Amygdala (tissue), 56 donors: ENCODE measurements at places on chromosomes 6 and 20.

DNA sequence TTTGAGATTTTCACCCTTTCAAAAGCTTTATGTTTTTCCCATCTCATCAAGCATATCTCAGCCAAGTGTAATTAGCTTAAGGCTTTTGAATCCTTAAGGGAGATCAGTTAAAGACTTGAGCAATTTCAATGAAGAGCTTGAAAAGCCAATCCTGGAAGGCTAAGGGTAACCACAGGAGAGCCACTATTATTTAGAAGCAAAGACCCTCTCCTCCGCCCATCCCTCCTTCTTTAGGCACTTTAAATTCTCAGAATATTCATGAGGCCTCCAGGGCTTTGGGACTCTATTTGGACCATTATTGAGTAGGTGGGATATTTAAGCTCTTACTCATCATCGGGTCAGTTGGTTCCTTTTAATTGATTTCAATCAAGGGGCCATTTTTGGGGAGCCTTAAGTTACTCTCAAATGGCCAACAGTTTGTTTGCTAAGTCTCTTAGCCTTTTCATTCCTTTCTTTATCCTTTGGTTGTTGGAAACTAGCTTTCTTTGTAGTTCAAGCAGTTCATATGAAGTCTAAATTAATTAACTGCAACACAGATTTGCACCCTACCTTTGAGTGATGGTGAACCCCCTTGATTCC, 567.2 kb downstream of the KIF16B start:
- DNase-seq = no peak

GRCh38 chr6:79396625-79397024, 140.6 kb downstream of the LCA5 start:
- DNase-seq = no peak

- peak; percentile 14 for DNase-seq
Observed at GRCh38 chr20:2451939-2452732, 18.5 kb downstream of the SNRPB start.

- DNase-seq = no peak
Observed at GRCh38 chr6:156166093-156166492, 611.1 kb upstream of the ARID1B start.

GRCh38 chr6:64258752-64259151, 623.1 kb downstream of the PHF3 start:
- no peak for DNase-seq

- no peak for DNase-seq
Observed at GRCh38 chr6:82076916-82077315, 170.6 kb downstream of the IBTK start.

DNA sequence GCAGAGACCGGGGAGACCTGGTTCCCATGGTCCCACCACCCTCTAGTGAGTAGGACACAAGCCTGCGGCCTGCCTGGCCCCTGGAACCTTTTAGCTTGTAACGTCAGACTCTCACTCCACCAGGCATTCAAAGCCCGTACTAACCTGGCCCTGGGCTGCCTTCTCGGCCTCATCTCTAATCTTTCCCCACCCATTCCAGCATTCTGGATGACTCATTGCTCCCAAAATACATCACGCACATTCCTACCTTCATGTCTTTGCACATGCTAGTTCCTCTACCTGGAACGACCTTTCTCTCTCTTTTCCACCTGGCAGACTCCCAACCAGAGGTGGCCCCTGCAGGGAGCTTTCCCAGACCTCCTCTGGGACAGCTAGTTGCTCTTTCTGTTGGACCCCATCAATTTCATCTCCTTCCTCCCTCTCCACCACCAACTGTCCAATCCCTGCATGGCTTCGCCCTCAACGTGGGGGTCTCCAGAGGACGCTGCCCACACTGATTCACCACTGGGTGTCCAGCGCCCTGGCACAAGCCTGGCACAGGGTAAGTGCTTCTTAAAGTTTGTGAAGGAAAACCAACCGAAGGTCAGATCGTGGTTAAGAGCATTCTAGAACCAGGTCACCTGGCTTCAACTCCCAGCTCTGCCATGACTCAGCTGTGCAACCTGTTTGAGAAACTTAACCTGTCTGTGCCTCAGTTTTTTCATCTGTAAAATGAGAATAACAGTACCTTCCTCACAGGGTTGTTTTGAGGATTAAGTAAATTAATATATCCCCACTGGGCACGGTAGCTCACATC, 35.2 kb downstream of the JPH2 start:
- no peak for DNase-seq

- DNase-seq = no peak
Observed at GRCh38 chr6:43020847-43021246, 576 bp upstream of the RRP36 start.

DNA sequence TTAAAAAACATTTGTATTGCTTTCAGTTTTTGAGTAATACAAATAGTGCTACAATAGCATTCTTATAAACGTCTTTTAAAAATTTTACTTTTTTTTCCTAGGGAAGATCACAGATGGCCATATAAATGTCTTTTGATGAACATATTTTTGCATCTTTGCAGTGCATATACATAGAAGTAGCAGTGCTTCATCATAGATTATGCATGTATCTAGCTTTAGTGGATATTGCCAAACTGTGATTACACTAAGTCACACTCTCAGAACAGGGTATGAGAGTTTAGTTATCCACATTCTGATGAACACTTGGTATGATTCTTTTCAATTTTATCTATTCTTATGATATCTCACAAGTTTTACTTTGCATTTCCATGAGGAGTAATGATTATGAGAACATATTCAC, 99.8 kb upstream of the ASCC3 start:
- DNase-seq = no peak

- no peak for DNase-seq
Observed at GRCh38 chr6:147712841-147713240, 204.4 kb downstream of the SAMD5 start.

- DNase-seq = no peak
Observed at GRCh38 chr20:37303637-37304036, 14.2 kb downstream of the MANBAL start.
